ENCODE measurements at places on chromosomes 5 and 9. TPM values are rescaled to one million over a fixed set of nuclear protein-coding genes. Genes with fewer than 3 reads are reported as not detected.
A peak's percentile ranks its signal among the peaks of the same experiment; 100 is the strongest.

- no peak overlapping the region for H3K4me3 ChIP-seq
- H3K4me1 ChIP-seq, result no peaks in the 10 kb centered on the region
- no peak overlapping the region for H3K27ac ChIP-seq
- no peak for DNase-seq
- H3K36me3 ChIP-seq, result no peaks in the 10 kb centered on the region
Measured at GRCh38 chr5:166909040-166909439, 1382.4 kb upstream of the WWC1 start.

GRCh38 chr9:110802416-110803035 lies 133.9 kb downstream of the MUSK start:
- H3K4me1 ChIP-seq, result no peaks in the 10 kb centered on the region
- H3K36me3 ChIP-seq, result no peaks in the 10 kb centered on the region
- H3K27me3 ChIP-seq, result no peaks in the 10 kb centered on the region
- H3K4me3 ChIP-seq, result no peak overlapping the region

GRCh38 chr9:95478335-95478734 lies 38.4 kb downstream of the PTCH1 start:
- DNase-seq, result no peak
- no peak overlapping the region for H3K4me3 ChIP-seq
- H3K27me3 ChIP-seq, result no peaks in the 10 kb centered on the region
- no peak overlapping the region for H3K27ac ChIP-seq

DNA sequence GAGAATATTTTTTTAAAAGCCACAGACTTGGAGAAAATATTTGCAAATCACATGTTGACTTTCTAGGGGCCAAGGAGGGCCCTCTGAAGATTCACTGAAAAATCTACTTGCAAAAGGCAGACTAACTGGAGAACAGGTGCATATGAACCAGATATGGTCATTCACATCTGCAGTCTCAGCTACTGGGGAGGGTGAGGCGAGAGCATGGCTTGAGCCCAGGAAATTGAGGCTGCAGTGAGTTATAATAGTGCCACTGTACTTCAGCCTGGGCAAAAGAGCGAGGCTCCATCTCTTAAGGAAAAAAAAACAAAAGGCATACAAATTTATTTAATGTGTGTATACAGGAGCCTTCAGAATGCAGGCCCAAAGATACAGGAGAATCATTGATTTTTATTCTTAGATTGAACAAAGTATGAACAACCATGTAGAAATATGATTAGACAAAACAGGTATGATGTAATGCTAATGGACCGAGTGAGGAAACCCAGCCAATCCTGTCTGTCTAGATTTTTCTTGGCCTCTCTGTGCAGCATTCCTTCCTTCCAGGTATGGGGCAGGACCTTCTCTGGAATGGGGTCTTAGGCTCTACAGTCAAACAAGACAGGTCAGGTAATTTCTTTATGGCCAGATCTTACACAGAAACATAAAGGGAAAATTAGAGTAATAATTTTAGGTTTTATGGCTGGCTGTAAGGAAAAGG lies 15.3 kb upstream of the SLC27A6 start:
- H3K4me3 ChIP-seq, result no peak overlapping the region
- DNase-seq, result no peak
- H3K4me1 ChIP-seq, result no peaks in the 10 kb centered on the region
- H3K36me3 ChIP-seq, result no peaks in the 10 kb centered on the region
- H3K27ac ChIP-seq, result no peak overlapping the region

- no peaks in the 10 kb centered on the region for H3K27me3 ChIP-seq
- H3K4me3 ChIP-seq, result no peak overlapping the region
- peak; percentile 79 for DNase-seq
- H3K4me1 ChIP-seq, result peaks cover 38% of the 10 kb centered on the region
Measured at GRCh38 chr9:106921341-106921899, 58.5 kb downstream of the ZNF462 start.

DNA sequence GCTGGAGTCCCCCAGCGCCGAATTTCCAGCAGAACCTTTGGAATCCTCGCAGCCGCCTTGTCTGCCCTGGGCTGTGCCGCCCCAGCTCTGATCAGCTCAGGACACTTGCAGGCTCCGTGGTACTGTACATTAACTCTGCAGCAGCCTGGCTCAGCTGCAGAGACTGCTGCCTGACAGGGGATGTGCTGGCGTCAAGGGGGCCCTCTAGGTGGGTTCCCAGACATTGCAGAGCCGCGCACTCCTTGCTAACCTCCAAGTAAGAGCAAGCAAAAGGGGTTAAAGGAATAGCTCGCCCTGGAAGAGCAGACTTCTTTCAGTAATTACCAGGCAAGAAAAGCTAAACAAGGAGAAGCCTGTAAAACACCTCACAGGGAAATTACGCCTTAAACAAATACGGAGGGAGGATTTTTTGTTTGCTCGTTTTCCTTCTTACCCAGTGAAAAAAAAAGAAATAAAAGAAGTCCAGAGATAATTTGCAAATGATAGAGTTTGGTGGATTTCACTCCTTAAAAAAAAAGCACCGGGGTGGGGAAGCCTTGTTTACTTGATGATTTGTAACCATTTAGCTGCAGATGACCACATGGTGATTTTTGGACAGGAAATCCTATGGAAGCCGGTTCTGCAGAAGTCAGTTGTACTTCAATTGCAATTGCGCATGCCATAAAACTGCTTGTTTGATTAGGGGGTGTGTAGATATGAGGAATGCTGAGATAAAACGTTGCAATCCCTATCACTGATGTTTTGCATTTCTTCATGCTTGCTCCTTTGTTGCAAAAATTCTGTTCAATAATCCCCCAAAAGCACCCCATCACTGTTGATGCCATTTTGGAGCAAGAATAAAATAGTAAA lies 305.8 kb downstream of the PDE4D start:
- H3K27ac ChIP-seq, result no peak overlapping the region
- peak; percentile 15 for DNase-seq
- H3K4me1 ChIP-seq, result peaks cover 8% of the 10 kb centered on the region
- no peaks in the 10 kb centered on the region for H3K27me3 ChIP-seq

DNA sequence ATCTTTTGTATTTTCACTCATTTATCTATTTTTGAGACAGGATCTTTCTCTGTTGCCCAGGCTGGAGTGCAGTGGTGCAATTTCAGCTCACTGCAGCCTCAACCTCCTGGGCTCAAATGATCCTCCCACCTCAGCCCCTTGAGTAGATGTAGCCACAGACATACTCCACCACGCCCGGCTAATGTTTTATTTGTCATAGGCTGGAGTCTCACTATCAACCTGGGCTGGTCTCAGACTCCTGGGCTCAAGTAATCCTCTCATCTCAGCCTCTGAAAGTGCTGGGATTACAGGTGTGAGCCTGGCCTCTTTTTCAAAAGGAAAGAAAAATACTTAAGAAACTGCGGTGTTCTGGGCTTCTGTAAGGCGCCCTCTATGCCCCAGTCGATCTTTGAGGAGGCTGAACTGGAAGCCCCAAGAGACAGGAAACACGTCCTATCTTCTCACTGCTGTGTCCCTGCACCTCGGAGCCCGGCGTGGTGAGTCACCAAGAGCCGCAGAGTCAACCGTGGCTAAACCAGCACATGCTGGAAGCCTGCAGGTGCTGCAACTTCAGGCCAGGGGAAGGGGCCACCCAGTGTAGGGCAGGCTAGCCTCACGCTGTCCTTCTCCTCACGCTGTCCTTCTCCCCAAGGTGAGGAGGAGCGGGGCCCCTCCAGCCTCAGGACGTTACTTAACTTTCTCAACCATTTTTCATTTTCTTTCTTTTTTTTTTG lies 15.2 kb upstream of the LHX3 start:
- no peak for DNase-seq
- peaks cover 5% of the 10 kb centered on the region for H3K36me3 ChIP-seq
- H3K4me3 ChIP-seq, result no peak overlapping the region
- H3K4me1 ChIP-seq, result no peaks in the 10 kb centered on the region
- H3K27ac ChIP-seq, result no peak overlapping the region

GRCh38 chr9:86407022-86407421 lies 52.8 kb upstream of the TUT7 start:
- no peak overlapping the region for H3K4me3 ChIP-seq
- peak; percentile 68 for DNase-seq
- H3K36me3 ChIP-seq, result no peaks in the 10 kb centered on the region
- H3K4me1 ChIP-seq, result peaks cover 27% of the 10 kb centered on the region
- no peaks in the 10 kb centered on the region for H3K27me3 ChIP-seq

DNA sequence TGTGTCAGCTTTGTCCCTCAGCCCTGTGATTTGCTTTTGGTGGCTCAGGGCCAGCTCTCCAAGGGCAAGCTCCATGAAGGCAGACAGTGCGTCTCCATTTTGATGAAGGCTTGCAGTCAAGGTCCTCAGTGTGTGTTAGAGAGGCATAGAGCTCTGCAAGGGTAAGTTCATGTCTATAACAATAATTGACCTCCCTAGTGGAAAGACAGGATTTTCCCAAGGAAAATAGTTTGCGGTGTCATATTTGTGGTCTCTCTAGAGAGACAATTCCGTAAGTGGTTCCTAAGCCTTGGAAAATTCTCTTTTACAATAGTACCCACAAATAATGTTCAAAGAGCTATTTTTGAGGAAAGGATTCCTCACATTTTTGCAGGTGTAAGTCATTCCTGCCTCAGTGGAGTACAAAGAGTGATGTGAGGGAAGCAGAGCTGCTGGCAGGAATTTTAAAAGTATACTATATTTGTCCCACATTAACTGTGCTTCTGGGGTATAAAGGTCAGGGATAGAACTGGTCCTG lies 40.2 kb downstream of the SLC1A3 start:
- H3K27ac ChIP-seq, result no peak overlapping the region
- no peaks in the 10 kb centered on the region for H3K4me1 ChIP-seq
- H3K4me3 ChIP-seq, result no peak overlapping the region
- DNase-seq, result no peak
- H3K27me3 ChIP-seq, result no peaks in the 10 kb centered on the region

FLT4 gene
- 90.9 TPM for total RNA-seq

FREM1 gene
- 0.68 TPM for total RNA-seq

SH3PXD2B gene
- total RNA-seq, result 13.7 TPM
